ENCODE measurements at places on chromosomes 4 and X.

- no peak for DNase-seq
Measured at GRCh38 chr4:175773566-175773965, 38.5 kb downstream of the GPM6A start.

DNA sequence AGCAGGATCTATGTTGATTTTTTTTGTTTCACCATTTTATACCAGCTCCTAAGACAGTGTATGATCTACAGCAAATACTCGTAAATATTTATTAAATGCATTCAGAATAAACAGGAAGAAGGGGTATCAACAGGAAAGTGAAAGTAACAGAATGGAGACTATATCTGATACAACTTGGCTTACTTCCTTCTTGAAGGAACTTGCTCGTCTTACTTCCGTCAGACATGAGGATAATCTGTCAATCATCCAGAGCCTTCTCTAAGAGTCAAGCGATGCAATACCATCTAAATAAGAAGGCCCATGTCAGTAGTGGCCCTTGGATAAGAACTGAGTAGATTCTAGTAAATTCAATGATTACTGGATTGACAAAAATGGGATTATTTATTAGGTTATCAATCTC lies 84.2 kb downstream of the CAMK2D start:
- no peak for DNase-seq

- no peak for DNase-seq
Measured at GRCh38 chrX:57899064-57899463, 11.2 kb downstream of the ZXDA start.

DNA sequence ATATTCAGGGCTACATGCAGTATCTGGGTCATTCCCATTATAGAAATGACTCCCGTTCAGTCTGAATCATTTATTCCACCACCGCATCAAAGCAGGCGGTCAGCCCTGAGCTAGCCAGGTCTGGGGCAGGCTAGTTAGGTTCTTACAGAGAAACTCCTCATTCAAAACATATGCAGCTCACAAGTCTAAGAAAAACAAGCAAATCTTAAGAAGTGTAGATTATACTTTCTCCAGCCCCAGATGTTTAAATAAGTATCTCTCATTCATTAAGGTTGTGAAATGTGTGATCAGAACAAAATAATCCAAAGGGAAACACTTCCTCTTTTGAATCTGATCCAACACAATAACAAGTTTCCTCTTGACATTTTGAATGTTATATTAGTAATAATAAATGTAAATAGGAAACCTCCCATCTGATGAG lies 441.9 kb downstream of the INPP4B start:
- DNase-seq, result no peak

DNA sequence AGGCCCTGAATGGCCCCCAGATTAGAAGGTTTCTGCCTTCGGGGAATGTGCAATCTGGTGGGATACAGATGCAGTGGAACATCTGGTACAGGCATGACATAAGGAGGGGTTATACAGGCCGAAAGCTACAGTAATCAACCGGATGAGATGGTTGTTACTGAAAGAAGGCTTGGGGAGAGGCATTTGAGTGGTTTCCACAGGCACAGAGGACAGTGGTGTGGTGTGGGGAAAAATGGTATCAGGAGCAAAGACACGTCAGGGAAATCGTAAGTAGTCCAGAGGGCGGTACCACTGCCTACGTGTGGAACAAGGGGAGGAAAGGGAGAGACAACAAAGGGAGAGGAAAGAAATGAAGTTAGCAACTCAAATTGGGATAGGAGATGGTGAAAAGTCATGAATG lies 3.0 kb downstream of the PDLIM3 start:
- no peak for DNase-seq

DNA sequence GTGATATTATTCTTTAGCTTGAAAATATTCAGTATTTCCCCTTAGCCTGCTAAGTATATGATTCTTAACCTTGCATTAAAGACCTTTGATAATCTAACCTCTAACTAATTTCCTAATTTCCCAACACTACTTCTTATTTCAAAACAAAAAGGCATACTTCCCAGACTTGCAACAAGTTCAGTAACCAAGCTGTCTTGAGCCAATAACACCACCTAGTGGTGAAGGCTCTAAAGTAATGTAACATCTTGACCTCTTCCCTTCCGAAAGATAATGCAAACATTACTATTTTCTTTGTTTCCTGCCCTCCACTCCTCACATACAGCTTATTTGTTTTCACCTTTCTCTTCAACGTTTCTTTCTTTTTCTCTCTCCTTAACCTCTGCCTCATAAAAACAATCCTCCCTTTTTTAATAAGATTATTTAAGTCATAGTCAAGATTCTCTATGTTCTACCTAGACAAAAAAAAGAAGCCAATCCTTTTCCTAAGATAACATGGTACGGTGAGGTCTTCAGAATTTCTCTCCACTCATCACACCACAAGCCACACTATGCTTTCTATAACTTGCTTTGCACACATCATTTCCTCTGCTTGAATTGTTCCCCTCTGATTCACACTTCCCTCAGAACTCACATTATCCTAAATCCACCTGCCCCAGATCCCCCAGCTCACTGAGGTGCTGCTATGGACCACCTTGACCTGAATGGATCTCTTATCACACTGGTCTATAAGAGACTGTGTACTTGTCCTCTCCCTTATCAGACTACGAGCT lies 3.5 kb downstream of the FAT1 start:
- no peak for DNase-seq

- DNase-seq, result peak; percentile 18
Measured at GRCh38 chr4:149370785-149371420, 444.7 kb downstream of the IQCM start.

DNA sequence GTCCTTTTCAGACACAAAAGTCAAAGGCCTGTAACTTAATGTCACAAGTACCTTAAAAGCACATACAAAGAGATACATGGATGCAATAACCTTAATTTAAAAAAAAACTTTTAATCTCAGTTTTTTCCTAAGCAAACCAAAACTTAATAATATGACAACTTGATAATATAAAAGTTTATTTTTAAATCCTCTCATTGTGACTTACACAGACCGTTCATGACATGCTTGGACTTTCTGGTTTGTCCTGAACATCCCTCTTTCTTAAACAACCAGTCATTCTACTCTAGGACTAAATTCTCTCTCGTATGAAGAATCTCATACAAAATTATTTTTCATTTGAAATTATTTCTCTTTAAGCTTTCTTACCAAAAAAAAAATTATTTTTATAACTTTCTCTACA lies 43.1 kb upstream of the CYP2U1 start:
- no peak for DNase-seq

GRCh38 chr4:71980976-71981375 lies 50.8 kb upstream of the NPFFR2 start:
- no peak for DNase-seq

- no peak for DNase-seq
Measured at GRCh38 chr4:114773339-114773738, 174.7 kb downstream of the UGT8 start.

GRCh38 chrX:148500423-148501385 lies at the start of gene AFF2:
AFF2 (plus strand) TSS chrX:148500617; CDS start chrX:148501098, 481 bp downstream.
- DNase-seq, result no peak

DNA sequence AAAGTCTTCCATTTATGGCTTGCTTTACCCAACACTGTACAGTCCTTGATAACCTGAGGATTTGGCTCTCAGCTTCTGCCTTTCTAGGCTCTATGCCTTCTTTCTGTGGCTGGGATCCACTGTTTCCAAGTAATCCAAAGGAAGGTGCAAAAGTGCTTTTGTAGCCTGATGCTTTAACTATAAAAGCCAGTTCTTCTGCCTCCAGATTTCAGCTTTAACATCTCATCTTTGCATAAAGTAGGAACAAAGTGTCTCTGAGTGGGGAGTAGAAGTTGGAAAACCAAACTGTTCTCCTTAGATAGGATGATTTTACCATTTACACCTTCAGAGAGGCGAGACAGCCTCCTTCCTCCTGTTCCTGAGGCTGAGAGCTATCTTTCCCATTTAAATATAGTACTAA lies 11.1 kb upstream of the SEC24D start:
- DNase-seq, result no peak

GRCh38 chr4:2792711-2793585 lies at the start of gene SH3BP2:
SH3BP2 (plus strand) TSS chr4:2793085; CDS start chr4:2820618, 27,533 bp downstream.
- DNase-seq, result peak; percentile 33

DNA sequence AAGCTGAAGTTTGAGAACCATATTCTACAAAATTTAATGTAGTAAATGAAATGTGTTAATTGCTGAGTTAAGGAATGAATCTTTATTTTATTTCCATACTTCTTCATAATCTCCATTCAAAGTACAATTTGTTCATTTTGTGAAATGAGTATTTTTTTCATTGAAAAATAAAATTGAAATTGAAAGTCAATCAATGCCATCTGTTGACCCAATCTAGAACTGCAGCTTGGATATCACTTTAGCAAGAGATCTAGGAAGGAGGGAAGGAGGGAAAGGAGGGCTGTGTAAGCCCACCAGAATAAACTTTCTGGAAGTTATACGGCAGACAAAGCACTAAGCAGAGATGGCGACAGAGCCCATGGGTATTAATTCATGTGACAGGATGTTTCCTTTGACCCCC lies 128.4 kb downstream of the ZMAT1 start:
- no peak for DNase-seq

DNA sequence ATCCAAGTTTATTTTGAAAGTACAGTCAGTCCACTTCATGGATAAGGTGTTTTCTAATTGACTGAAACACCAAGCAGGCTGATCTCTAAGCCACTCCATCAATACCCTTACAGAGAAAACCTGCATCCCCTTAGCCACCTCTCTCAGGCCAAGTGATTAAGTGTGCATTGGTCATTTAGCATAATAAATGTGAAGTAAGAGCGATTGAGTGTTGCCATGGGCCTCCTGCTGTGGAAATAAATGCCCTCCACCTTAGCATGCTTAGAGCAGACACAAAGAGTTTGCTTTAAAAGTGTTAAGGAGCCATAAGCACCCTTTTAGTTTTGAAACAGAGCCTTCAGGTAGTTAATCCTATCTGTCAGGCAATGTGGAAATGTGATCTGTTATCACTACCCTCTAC lies 386.5 kb downstream of the GPAT3 start:
- DNase-seq, result no peak

- DNase-seq, result no peak
Measured at GRCh38 chrX:23331701-23332100, 2.9 kb upstream of the PTCHD1 start.

DNA sequence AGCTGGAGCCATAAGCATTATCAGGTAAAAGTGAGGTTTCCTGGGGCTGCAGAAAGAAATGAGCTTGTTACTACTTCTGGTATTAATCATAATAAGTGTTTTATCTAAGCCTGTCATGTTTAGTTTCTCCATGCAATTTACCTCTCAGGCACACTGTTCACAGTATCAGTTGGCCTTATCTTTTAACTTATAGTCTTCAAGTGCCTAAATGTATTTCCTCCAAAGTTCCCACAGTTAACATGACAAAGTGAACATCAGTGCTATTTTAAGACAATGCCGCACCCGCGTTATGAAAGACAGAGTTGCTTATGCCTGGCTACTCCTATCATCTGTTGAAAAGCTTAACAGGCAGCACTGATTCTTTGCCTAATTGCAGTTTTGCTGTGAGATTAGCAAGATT lies 408.7 kb upstream of the FAM241A start:
- no peak for DNase-seq

DNA sequence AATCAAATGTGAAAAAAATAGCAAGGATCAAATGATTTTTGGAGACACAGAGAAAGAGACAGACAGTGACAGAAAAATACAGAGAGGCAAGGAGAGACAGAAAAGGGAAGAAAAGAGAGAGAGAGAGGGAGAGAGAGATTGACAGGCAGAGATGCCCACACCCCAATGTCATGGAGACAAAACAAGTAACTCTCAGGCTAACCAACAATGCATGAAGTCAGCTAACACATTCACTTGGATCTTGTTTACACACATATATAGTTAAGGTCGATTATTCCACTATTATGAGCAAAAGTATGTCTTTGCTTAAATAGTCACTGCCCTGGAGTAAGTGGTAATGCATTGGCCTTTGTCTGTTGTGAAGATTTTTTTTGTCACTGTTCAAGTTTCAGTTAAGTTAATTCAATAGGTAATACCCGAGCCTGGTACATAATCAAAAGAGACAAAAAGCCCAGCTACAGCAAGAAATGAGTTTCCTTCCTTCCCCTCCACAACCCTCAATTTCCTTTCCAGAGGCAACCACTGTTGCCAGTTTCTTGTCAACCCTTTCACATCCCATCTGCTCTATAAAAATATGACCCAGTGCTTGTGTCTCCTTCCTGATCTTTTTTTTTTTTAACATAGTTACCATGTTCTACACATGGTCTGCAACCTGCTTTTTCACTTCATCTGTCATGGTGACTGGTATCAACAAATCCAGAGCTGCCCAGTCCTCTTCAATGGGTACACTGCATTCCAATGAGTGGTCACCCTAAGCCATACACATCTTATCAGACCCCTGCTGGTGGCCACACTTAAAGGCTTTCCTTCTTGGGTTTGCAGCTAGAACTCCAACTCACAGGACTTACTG lies 52.1 kb downstream of the PROM1 start:
- DNase-seq, result no peak

DNA sequence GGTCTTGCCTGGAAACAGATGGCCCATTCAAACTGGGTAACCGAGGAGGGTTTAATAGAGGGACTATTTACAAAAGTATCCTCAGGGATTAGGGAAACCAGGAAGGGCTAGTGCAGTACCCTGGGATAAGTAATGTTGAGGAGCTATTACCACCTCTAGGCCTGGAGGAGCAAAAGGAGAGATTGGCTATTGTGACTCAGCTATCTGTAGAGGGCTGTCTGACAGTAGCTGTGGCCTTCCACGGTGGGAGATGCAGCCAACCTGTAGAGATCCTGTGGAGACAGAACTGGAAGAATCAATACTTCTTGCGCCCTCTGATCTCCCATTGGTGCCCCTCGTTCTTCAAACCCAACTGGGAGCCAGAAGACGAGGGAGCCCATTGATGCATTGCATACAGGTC lies 34.1 kb upstream of the RPS6KA3 start:
- DNase-seq, result no peak

DNA sequence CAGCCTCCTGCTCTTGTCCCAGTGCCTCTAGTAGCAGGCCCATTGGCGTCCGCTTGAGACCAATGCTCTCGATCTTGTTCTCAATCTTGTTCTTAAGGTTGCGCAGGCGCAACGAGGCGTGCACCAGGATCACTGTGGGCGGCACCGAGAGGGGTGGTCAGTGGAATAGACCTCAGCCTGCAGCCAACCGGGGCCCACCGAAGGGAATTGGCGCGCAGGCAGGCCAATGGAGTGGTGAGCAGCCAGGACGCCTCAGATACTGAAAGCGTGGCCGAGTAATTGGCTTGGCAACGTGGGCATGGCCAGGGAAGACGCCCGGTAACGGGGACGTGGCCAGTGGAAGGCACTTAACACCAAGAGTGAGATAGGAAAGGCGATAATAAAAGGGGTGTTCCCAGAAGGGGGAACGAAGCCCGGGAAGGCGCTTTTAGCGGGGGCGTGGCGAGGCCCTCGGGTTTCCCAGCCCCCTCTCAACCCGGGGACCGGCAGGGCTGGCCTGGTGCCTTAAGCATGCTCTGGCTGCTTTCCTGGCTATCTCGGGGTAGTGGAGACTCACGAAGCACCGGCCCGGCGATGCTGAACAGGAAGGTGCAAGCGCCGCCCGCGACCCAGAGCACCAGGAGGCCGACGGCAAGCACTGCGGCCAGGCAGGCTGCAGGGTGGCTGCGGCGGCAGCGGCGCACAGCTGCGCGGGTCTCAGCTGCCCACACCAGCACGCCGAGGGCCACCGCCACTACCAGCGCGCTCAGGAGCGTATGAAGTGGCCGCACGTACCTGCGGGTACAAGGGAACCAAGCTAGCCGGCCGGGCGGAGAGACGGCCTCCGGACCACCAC lies 1.7 kb downstream of the PRAF2 start:
- DNase-seq, result no peak

Measured in smooth muscle cell of the brain vasculature (primary cell).